CD4-positive, alpha-beta T cell (primary cell): ENCODE measurements at places on chromosomes 2 and 18.

DNA sequence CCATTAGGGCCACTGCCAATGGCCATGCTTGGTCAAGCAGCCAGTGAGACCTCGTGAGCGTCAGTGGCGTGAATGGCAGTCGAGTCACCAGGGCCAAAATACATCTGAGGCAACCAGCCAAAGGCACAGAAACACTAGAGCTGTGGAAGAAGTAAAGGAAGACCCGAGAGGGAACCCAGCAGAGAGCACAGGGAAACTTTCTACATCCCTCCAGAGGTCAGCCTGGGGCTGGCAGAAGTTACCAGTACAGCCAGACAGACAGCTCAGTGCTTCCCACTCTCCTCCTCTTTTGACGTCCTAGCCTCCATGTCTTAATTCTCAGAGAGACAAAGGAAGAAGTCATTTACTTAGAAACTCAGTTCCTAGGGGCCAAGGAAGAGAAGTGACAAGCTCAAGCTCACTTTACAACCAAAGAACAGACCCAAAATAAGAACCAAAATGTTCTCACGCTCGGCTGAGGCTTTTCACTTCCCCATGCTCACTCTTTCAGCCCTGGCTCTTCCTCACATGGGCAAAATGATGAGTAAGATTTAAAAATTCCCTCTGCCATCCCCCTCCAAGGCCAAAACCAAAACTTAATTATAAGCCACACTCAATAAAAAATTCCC lies 8.7 kb downstream of the CYRIA start:
- DNase-seq, result no peak

- DNase-seq, result no peak
These were observed 18.5 kb downstream of the LDLRAD4 start for GRCh38 chr18:13237073-13237472.

DNA sequence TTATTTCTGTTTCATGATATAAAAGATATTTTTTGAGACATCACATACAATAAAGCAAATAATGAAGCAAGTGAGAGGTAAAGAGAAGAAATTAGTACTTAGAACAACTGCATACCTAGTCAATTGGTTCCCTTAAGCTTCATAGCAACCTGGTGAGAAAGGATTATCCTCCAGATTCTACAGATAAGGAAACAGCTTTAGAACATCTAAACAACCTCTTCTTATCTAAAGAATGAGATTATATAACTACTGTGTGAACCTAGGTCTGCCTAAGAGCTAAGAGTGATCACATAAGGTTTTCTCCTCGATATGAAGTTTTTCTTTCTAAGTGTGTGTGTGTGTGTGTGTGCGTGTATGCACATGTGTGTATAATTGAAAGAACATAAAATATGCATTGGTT lies 265.1 kb downstream of the NOL4 start:
- no peak for DNase-seq

DNA sequence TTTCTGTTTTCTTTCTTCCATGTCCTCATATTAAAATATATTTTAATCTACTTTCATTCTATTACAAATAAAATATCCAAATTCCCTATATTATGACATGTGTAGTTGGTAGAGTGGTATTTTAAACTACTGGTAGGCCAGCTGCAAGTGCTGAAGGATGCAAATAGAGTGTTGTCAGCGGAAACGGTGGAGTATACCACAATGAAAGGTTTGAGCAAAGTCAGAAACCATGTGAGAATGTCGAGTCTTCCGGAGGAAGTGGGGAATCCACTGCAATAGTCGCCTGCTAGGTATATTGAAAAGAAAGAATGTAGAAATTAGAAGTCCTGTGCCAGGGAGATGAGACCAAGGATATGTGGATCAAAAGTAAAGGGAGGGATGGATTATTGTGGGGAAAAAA lies 373.9 kb downstream of the DSEL start:
- no peak for DNase-seq

DNA sequence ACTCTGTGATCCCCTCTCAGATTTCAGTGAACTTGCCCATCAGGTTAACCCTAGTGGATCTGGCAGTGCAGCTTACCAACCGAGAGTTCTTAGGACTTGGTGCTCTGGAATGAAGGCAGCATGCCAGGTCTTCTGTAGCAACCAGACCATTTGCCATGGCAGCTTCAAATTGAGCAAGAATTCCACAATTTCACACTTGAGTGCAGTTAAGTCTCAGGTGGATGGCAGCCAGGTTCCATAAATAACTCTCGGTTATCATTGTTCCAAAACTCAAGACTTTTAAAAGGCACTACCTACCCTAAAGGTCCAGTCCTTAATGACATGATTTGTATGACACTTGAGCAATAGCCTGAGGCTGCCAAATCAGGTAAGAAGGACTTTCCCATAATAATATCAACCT lies 48.1 kb downstream of the GALNT3 start:
- DNase-seq, result no peak

DNA sequence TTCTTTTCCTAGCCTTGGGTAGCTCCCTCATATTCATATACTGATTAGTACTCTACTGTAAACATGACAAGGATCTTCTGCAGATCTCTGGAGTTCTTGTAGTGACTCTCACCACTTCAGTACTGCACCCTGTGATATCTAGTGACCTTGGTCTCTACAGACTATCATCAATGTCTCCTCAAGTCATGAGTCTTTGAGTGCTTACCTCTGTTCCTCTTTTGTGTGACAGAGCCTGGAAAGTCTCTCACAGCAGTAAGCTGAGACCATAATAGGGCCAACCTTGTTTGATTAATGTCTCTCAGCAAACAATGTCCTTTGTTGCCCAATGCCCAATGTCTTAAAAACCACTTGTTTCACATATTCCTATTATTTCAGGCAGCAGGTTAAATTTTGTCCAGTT lies 34.2 kb upstream of the BAZ2B start:
- no peak for DNase-seq

- DNase-seq, result no peak
These were observed 2.4 kb downstream of the WDR43 start for GRCh38 chr2:28896906-28897305.

- DNase-seq, result no peak
These were observed 33.4 kb downstream of the ITGA6 start for GRCh38 chr2:172460780-172461201.

DNA sequence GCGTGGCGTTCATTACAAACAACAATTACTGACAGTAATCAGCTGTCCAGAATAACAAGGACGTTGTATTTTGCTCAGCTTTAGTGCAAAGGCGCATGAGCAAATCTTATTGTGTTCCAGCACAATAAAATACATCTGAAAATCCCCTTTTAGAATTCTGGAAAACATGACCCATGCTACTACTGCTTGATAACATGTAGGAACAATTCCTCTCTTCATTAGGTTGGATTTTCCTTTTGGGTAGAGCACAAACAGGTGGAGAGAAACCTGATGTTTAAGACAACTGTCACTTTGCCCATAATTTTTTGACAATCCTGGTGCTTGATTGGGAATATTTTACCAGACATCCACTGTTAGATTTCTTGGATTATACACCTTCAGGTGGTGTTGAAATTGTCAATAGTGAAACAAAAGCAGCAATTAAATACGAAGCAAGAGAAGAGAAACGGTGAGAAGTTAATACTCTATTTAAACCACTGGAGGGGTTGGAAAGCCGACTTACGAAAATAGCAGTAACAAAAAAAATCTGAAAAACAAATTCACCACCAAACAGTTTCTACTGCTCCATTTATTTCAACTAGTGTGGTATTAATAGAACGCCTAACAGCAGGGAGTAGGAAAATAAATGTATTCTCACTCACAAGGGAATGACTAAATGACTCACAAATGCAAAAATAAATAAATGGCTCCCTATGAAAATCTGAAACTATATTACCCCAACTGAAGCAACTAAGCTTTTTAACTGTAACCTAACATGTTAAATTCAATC lies 102.7 kb downstream of the CPO start:
- DNase-seq, result no peak

- no peak for DNase-seq
These were observed 112.0 kb downstream of the GULP1 start for GRCh38 chr2:188403676-188404075.

DNA sequence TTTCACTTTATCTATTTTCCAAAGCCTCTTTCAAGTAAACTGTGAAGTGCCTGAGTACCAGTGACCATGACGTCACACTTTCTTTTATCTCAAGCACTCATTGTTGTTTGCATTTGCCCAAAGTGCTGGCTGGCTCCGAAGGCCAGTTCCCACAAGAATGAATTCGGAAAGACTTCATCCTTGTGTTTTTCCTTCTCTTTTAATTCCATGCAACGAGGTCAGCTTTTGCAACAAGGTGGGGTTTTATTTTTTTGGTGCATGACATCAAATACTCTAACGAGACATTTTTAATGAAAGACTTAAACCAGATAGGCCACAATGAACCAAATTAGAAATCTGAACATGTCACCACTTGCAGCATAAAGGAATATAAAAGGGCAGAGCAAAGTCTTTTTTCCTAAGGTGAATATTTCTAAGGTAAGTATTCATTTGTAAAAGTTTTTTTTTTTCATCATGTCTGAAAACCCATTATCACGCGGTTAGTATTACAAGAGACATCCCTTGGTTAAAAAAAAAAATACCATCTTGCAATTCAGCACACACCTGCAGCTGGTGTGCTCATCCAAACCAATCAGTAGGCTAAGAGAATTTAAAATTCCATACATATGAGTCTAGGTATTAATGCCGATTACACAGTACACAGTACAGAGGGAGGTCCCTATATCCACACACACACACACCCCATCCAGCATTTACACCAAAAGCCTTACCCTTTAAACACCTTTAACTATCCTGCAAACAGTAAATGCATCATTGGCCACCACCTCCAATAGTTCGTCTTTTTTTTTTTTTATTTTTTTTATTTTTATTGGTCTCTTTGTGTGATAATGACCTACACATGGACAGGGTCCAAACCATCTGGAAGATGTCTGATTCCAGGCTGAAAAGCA lies 2.3 kb downstream of the ARL4C start:
- DNase-seq, result peak; percentile 75

DNA sequence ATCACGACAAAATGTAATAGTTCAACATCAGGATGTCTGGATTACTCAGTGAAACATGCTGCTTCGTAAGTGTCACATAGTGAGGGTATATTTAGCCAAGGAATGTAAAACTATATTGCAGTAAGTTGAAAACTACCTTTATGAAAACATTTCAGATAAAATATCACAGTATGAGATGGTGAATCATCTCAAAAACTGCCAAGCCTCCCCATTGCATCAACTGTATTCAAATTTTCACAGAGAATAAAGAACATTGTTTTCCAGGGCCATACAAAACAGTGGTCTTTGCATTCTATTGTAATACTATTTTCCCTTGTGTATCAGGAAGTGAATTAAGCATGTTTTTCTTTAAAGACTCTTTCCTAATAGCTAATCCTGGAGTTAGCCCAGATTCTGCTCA lies 47.6 kb upstream of the MSTN start:
- DNase-seq, result no peak

DNA sequence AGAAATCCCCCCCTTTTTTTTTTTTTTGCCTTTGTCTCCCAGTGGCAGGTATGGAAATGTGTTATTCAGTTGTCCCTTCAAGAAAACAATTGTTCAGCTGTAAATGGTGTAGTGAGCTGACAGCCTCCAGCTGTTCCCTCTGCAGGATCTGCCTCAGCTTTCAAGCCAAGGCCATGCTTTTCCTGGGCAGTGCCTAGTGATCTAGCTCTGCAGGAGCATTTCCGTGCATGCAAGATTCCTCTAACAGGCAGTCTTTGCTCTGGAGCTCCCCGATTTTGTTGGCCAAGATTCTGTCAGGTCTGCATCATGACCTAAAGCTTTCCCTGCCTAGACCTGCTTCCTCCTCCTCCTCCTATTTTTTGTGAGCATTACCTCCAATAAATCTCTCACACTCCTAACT lies 300.7 kb upstream of the UBE2E3 start:
- no peak for DNase-seq

DNA sequence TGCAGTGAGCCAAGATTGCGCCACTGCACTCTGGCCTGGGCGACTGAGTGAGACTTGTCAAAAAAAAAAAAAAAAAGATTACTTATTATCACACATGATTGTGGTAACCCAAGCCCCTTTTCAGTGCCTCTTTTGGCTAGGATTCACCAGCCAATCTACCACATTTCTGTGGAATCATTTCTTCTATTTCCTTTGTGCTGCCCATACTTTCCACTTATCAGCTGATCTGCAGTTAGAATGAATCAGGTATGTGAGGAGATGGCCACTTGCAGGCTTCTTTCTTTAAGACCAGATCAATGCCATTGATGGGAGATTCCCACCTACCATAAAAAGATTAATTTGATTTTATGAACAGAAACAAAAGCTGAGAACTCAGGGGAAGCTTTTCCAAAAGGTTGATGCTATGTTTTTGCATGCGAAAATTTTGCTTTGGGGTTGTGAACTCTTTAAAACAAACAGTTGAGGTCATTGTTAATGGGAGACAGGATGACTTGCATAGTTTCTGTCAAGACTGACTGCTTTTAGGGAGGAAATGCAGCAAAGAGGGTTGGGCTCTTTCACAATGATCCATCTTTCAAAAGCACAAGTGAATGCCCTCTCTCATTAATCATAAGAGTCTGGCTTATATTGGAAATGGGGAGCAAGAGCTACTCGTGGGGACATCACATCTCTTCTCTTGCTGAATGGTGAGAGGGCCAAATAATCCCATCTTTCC lies 66.9 kb upstream of the CYP26B1 start:
- no peak for DNase-seq

GRCh38 chr2:15671409-15671808 lies 79.7 kb downstream of the DDX1 start:
- DNase-seq, result no peak

GRCh38 chr2:241237949-241238371 lies 49.5 kb downstream of the ANO7 start:
- no peak for DNase-seq

DNA sequence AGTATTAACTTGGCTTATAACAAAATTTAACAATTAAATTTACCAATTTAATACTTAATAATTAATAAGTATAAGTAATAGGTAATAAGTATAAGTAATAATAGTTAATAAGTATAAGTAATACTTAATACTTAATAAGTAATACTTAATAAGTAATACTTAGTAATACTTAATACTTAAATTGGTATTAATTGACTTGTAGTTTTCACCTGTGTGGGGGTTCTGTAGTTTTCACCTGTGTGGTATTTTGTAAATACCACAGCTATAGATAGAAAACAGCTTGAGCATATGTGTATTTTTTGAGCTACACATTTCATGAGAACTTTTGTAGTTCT lies 55.4 kb downstream of the MAPRE2 start:
- no peak for DNase-seq

GRCh38 chr2:59440491-59440890 lies 1113.0 kb downstream of the BCL11A start:
- DNase-seq, result no peak
